Left lobe of liver (tissue), 2 donors: ENCODE measurements at places on chromosomes 3 and 15.

DNA sequence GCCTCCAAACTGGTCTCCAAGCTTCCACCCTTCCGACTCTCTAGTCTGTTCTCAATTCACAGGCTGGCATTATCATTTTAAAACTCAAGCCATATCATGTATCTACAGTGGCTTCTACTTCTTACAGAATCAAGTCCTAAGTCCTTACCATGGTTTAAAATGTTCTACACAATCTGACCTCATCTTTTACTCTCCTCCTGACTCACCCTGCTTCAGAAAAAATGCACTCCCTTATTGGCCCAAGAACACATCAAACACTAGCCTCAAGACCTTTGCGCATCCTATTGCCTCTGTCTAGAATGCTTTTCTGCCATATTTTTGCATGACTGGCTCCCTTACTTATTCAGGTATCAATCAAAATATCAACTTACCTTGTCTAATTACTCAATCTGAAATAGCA, 11.0 kb downstream of the MRPL3 start:
- no peak for DNase-seq

DNA sequence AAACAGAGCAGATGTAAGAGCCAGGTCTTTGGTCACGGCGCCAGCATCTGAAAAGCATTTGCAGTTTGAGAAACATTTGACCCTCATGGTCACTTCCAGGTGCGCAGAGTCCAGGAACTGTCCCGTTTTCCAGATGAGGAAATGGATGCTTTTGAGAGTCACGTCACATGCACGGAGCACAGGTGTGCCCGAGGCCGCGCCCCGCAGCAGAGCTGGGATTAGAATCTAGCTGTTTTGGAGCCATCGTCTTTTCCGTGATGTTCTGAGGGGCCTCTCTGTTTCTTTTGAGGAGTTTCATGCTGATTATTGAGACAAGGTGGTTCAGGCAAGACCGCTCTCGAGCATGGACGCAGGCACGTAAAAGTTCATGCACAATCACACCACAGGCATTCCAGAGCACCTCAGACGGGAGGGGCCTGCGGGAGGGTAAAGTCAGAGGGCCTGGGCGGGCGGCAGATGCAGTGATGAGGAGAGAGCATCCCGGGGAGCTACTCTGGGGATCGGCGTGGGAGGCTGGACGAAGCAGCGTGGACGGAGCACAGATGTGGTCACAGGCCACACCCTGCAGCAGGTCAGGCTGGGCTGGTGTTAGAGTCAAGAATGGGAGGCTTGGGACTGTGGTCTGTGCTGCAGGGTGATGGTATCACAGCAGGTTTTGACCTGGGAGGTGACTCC, 139.2 kb upstream of the MEF2A start:
- DNase-seq, result no peak

- DNase-seq, result no peak
These were observed 220.1 kb upstream of the RORA start for GRCh38 chr15:61449186-61449702.

GRCh38 chr3:46981932-46982471, 2.5 kb downstream of the NBEAL2 start:
- DNase-seq, result no peak
